ENCODE measurements at places on chromosomes 4 and X. TPM values are rescaled to one million over a fixed set of nuclear protein-coding genes. Genes with fewer than 3 reads are reported as not detected.

DNA sequence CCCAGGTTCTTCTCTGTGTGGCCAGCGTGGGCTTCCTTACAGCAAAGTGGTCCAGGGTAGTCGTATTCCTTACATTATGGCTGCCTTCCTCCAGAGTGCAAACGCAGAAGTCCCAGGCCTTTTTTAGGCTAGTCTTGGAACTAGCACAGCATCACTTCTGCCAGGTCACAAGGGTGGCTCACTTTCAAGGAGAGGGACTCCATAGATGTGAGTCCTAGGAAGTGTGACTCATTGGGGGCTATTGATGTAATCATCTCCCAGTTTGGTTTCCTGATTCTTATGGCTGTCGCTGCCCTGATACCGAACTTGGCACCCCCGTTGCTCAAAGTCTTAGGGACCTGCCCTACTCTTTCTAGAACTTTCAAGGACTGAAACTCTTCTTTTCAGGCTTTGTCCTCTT lies 140.0 kb downstream of the DCK start:
- no peak for DNase-seq

- DNase-seq: no peak
These were observed 999 bp upstream of the KLHL15 start for GRCh38 chrX:24027985-24028384.

Gene APLN
- 0.98 TPM for total RNA-seq

DNA sequence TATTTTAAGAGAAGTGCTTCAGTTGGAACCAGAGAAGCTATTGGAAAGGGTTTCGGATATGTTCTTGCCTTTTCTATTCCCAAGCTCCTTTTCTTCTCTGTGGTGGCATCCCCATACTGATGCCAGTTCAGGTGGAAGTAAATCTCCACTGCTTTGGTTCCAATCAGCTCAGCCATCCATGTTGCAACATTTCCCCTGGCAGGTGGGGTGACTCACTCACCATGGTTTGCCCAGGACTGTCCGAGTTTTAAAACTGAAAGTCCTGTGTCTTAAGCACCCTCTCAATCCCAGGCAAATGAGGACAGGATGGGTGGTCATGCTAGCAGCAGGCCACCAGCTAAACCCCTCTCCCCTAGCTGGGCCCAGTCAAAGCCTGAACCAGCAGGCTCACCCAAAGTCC lies 15.1 kb downstream of the RAI2 start:
- no peak for DNase-seq

DNA sequence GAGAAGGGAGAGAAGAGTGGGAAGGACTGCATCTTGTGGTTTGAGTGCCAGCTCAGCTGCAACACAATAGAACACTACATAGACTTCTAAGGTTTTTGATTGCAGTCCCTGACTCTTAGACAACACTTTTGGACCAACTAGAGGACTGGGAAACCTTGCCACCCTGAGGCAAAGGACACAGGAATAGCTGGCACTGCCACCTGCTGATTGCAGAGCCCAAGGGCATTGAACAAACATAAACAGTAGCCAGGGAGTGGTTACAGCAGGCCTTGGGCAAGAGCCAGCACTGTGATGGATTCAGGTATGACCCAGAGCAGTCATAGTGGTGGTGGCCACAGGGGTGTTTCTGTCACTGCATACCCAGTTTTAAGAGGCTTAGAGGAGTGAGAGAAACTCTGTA lies 72.5 kb upstream of the CXorf51A start:
- DNase-seq: no peak

DNA sequence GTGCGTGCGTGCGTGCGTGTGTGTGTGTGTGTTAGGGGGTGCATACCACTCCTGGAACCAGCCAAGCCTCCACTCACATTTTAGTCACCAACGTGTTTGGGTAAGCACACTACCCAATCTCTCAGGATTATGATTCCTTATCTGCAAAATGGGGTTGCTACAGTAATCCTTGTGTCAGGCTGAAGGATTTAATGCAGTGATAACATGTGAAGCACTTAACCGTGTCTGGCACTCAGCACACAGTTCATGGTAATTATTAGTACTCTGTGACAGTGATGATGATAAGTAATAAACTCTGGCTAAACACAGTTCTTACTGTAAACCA lies 57.3 kb downstream of the CLDN22 start:
- DNase-seq: no peak

DNA sequence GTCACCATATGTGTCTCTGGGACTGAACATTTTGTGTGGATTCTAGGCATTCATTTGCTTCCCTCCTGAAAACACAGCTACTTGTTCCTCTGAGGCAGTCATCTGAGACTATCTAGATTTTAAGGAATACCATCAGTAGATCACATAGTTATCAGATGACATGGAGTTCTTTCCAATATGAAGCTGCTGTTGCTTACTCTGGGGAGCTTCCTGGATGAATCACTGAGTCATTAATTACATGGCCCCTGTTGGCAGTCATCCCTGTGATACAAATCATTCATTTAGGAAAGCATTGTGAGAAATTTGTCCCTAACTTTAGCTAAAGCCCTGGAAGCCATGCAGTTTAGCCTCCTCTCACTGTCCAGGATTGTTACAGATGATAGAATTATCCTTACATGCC lies 98.2 kb upstream of the ARSJ start:
- peak; percentile 91 for DNase-seq

DNA sequence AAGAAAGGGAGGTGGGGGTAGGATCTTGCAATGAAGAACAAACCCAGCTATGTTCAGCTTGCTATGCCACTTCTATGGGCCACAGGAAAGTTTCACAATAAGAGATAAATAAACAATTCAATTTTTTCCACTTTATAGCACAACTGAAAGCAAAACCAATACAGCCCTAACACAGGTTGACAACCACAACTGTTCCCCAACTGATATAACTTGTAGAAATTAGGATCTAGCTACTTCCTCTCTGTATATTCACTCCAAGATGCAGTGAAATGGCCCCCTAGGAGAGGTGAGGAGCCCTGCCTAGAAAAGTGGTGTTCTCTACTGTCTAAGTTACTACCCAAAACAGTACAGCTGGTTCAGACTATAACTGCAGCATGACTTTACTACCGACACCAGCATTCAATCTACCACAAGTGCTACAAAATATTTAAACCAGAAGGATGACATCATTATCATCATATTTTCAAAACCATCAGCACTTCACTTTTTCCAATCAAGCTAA lies 77.0 kb downstream of the FBXW7 start:
- no peak for DNase-seq

Gene HPGDS
- total RNA-seq: not detected

DNA sequence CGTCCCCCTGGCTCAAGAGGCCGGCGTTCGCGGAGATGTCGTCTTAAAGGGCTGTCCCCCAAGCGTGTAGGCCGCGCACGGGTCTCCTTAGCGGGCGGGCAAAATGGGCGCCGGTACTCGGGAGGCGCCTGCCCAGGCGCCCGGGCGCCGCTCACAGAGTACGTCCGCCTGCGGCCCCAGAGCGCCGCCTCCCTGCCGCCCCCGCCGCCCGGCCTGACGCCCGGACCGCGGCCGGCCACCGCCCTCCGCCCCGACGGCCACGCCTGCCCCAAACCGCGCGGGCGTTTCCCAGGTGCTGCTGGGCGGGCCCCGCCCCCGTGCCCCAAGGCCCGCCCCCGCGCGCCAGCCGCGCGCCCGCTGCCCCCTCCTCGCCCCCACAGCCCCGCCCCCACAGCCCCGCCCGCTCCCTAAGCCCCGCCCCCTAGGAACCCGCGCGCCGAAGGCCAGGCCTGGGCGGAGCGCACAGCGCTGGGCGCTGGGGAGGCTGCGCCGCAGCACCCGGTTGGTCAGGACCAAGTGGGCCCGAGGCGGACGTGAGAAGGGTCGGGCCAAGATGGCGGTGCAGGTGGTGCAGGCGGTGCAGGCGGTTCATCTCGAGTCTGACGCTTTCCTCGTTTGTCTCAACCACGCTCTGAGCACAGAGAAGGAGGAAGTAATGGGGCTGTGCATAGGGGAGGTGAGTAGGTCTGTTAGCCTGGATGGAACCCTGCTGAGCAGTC lies at the start of the genes BRCC3, CMC4 and MTCP1:
TSS of gene BRCC3 (plus strand) at position 534 of the 719 bp plus-strand sequence. CDS start at position 554, 20 bp downstream.
TSS of gene CMC4 (minus strand) at position 162 of the 719 bp plus-strand sequence. CDS start 7,113 bp downstream, outside the sequence.
TSS of gene MTCP1 (minus strand) at position 162 of the 719 bp plus-strand sequence. CDS start 5,126 bp downstream, outside the sequence.
- DNase-seq: peak; percentile 74

Gene HSD17B13
- total RNA-seq: 0.49 TPM

Gene EDNRA
- 0.36 TPM for total RNA-seq

DNA sequence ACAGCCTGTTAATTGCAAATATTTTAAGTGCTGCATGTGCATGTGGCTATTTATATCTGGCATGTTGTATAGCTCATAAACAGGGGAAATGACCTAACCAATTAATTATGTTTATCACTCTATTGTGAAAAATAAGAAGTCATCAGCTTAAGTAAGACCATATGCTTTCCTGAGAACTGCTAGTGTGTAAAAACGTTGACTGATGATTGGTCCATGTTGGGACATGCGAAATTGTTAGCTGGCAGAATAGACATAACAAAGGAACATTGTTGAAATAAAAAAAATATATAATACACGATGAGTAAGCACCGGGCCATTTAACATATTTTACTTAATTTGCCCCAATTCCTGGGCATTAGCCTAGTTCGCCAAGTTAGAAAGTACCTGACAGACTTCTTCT lies 207.5 kb downstream of the ANK2 start:
- peak; percentile 0 for DNase-seq

DNA sequence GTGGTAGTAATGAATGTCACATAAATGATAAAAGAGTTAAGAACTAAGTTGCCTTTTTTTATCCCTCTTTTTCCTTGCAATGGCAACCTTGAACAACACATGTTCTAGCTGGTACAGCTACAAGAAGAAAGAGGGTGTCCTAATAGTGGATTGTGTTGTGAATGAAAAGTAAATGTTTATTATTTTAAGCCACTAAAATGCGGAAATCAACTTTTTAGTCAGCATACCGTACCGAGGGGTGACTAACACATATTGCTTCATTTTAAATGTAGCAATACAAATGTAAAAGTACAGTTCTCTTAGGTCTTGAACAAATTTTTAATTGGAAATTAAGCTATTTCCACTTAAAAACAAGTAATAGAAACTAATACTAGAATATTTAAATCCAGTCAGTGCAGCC lies 17.7 kb upstream of the AP1AR start:
- DNase-seq: peak; percentile 41

- no peak for DNase-seq
These were observed 8.1 kb downstream of the PDHA2 start for GRCh38 chr4:95847908-95848460.

DNA sequence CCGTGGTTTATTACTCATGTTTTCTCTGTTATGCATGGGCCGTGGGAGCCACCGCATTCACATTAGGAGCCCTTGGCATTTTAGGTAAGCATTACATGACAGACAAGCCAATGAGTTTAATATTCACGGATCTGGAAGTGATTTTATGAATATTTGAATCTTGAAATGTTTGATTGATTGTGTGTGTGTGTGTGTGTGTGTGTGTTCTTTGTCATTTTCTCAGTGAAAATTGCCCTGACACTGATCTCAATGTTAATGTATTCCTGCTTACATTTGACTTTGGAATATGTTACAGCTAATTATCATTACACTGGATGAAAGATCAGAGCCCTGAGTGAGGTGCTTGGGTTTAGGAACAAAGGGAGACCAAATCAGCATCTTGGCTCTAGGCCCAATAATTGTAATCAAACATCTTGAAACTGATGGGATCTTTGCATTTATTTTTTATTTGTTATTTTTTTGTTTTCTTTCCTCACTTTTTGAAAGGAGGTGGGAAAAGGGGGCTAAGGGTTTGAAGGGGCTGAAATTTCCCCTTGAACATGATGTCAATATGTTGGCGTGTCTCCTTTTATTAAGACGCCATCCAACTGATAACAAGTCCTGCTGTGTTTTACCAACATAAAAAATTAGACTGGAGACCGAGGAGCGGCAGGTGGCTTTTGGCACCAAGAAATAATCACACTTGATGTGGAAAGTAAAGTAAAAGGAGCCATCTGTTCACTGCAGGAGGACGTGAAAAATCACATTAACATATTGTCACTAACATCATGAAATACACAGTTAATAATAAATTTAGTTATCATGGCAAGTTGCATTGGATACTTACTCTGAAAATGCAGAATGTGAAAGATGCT lies 5.2 kb upstream of the GK2 start:
- DNase-seq: no peak

GRCh38 chr4:65007841-65008439 lies 598.7 kb upstream of the TECRL start:
- DNase-seq: peak; percentile 18

- DNase-seq: no peak
These were observed 77.1 kb upstream of the UCP1 start for GRCh38 chr4:140645614-140646412.

- DNase-seq: no peak
These were observed 913 bp upstream of the PRDM8 start for GRCh38 chr4:80196259-80196921.

GRCh38 chr4:151144329-151145072 lies 45.1 kb downstream of the RPS3A start:
- no peak for DNase-seq

Gene ODAPH
- total RNA-seq: not detected

Gene ATXN3L
- not detected for total RNA-seq

Gene HMGN5
- 3.4 TPM for total RNA-seq

DNA sequence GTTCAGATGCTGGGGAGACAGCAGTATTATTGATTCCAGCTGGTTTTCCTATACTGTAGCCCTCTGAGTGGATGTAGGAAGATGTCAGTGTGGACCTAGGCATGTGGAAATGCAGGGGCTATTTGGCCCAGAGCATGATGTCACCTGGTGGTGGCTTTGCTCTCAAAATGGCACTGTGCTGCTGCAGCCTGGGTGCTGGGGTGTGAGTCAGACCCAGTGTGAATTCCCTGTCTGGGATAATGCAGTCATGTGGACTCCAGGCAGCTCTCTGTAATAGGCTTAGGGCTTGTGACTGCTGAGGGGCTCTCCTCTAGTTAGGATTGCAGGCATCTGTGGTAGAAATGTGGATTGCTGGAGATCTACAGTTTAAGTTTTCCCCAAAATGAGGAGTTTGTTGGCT lies 70.7 kb downstream of the DCAF8L2 start:
- DNase-seq: no peak

Gene DUSP21
- not detected for total RNA-seq

Gene SPRY1
- total RNA-seq: 14.6 TPM

- DNase-seq: no peak
These were observed 71.0 kb upstream of the LSM6 start for GRCh38 chr4:146104541-146104940.

DNA sequence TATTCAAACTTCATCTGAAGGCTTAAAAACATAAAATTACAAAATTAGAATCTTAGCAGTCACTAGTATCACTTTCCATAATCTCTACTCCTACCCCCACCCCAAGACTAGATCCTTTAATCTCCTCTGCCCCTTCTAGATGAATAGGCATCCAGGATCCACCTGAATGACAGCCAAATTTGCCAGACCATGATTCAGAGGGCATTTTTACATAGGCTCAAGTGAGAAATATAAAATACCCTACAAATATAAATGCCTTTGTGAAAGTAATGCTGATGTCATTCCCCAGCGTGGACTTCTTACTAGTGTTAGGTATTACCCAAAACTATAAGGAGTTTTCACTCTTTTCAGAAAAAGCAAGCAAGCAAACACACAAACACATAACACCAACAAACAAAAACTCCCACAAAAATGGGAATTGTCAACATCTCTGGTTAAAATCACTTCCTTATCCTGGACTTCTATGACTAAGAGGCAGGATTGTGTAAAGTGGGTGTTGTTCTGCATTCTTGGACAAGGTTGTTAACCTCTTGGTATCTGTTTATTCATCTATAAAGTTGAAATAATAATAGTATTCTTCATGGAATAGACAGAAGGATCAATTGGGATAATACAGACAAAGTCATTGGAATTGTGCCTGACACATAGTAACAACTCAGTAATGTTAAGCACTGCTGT lies 51.3 kb upstream of the TMPRSS11F start:
- DNase-seq: no peak

Measured in RPMI7951 (cell line).